Fibroblast of the aortic adventitia (primary cell): ENCODE measurements at places on chromosomes 6 and 20. TPM values are rescaled to one million over a fixed set of nuclear protein-coding genes. Genes with fewer than 3 reads are reported as not detected.

- DNase-seq: no peak
Observed at GRCh38 chr20:42338294-42339201, 720.4 kb upstream of the CHD6 start.

Gene POLR1C
- 27.0 and 45.7 TPM in 2 replicates for total RNA-seq

GRCh38 chr20:62921119-62921687 is 5.1 kb downstream of the DIDO1 start:
- peak; percentile 45 for DNase-seq

Gene C20orf144
- 0.16 and 0.18 TPM in 2 replicates for total RNA-seq

Gene PTPRT
- 0.72 TPM in 1 of 2 replicates, not detected in the other for total RNA-seq

- no peak for DNase-seq
Observed at GRCh38 chr6:80938131-80938530, 814.4 kb downstream of the TENT5A start.

DNA sequence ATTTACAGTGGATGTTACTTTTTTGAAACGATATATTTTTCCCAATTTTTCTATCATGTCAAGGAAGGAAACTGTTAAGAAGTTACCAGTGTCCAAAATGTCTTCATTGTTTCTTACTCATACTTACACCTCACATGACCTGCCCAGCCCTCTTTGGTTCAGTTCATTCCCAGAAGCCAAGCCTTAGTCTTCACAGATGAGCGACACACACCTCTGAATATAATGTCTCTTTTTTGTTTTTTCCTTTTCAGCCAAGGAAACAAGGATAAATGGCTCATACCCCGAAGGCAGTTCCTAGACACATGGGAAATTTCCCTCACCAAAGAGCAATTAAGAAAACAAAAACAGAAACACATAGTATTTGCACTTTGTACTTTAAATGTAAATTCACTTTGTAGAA is 225.2 kb downstream of the SMOC2 start:
- DNase-seq: no peak

- no peak for DNase-seq
Observed at GRCh38 chr20:37474386-37474785, 46.7 kb upstream of the NNAT start.

DNA sequence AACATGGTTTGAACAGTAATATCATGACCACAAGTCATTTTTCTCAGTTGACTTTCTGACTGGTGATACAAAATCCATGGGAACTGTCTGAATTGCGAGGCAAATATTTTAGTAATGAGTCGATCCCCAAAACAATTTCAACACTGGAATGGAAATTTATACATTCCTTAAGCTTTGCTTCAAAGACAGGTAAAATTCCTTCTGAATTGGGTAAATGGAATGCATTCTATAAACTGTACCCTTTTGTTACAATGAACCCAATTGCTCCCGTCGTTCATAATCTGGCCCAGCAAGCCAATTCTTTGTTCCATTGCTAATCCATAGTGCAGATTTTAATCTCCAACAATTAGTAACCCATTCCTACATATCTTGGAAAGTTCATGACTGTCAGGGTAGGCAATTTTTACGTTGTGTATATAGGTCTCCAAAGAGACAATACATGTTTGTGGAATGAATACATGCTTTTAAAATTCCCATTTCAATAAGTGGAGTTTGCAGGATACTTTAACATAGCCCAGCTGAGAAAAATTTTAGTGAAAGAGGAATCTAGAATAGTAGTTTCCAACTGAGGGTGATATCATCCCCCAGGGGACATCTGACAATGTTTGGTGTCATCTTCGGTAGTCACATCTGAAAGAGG is 32.7 kb downstream of the CYP24A1 start:
- DNase-seq: peak; percentile 73

Gene MOG
- total RNA-seq: not detected in 2 replicates

GRCh38 chr6:41877051-41877680 is 18.0 kb downstream of the USP49 start:
- no peak for DNase-seq

- no peak for DNase-seq
Observed at GRCh38 chr6:134950482-134950881, 581 bp upstream of the ALDH8A1 start.

Gene PRRT1
- total RNA-seq: 0.41 and 0.54 TPM in 2 replicates

DNA sequence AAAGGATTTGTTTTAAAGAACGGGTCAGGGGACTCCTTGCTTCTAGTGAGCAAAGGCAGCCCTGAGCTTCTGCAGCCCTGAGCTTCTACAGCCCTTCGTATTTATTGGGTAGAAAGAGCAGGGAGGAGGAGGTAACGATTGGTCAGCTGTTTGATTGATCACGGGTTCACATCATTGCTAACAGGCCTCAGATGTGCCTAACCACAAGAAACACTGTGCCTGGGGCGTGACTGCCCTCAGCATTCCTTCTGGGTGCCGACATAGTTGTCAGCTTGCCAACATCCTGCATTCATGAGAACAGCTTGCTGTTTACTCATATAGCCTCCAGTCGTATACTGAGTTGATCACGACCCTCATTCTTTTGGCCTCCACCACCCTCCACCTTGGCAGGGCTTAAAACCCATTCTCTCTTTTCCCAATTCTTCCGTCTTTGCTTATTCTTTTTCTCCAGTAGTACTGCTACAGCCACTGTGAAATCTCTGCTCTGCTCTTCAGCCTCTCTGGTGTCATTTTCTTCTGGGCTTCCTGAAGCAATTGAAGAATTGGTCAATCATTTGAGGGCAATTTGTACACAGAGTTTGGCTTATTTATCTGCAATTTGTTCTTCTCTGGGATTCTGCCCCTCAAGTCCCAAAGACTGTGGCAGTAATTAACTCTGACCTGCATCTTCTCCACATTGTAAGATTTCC is 25.4 kb upstream of the NOP56 start:
- DNase-seq: peak; percentile 48

- DNase-seq: no peak
Observed at GRCh38 chr20:46994341-46994740, 99.7 kb downstream of the EYA2 start.

- peak; percentile 13 for DNase-seq
Observed at GRCh38 chr6:87945181-87945580, 102.5 kb upstream of the SPACA1 start.

- no peak for DNase-seq
Observed at GRCh38 chr20:3146732-3147341, 12.8 kb downstream of the FASTKD5 start.

- DNase-seq: no peak
Observed at GRCh38 chr6:117629119-117629660, 26.9 kb upstream of the GOPC start.

DNA sequence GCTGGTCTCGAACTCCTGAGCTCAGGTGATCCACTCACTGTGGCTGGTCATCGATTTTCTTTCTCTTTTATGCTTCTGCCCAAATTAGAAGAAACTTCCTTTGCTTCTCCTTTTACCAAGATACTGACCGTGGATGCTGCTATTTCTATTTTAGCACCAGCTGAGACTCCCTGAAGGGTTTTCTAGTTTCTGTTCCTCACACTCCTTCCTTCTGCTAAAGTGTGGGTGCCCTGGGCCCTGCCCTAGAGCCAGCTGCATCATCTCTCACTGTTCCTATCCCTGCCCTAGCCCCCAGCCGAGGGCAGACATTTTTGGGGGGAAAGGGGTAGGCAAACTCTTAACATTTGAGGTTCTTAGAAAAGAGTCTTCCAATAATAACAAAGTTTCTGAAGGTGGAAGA is 6.3 kb downstream of the SMOC2 start:
- DNase-seq: no peak

GRCh38 chr6:98716341-98716740 is 118.0 kb upstream of the POU3F2 start:
- DNase-seq: no peak

Gene ARFGEF3
- total RNA-seq: 0.08 and 0.09 TPM in 2 replicates
